Central memory CD8-positive, alpha-beta T cell (primary cell): ENCODE measurements at places on chromosomes 6 and 20.

DNA sequence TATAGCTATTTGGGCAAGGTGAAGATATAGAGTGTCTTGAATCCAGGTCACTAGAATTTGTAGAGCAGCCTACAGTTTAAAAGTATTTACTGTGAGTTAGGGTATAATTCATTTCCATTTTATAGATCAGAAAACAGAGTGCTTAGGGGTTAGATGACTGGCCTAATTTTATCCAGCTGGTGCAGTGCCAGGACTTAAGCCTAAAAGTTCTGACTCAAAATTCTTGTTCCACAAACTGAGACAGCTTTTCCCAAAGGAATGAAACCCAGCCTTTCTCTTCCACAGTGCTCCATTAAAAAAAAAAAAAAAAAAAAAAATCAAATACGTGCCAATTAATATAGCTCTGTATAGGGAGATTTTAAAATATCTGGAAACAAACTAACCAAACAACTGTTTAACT lies 441.0 kb upstream of the MARCKS start:
- DNase-seq = no peak

GRCh38 chr6:84052883-84053241 lies 19.3 kb downstream of the MRAP2 start:
- no peak for DNase-seq

DNA sequence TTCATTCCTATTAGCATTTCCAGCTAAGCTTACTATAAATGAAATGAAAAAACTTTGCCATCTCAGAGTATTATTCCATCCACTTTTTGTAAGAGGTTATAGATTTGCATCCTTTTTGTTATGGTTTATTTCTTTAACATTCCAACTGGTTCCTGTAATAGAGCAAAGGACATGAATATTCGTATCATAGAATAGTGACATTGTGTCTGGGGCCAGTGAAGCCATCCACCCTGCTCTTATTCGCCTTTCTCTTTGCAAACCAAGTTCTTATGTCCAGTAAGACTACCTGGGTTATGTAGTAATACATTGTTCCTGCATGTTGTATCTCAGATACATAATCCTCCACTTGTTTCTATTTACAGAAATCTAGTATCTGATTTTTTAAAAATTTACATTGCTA lies 43.1 kb downstream of the DCBLD1 start:
- DNase-seq = no peak

- DNase-seq = no peak
These were observed 241.4 kb downstream of the ESR1 start for GRCh38 chr6:152048921-152049320.

DNA sequence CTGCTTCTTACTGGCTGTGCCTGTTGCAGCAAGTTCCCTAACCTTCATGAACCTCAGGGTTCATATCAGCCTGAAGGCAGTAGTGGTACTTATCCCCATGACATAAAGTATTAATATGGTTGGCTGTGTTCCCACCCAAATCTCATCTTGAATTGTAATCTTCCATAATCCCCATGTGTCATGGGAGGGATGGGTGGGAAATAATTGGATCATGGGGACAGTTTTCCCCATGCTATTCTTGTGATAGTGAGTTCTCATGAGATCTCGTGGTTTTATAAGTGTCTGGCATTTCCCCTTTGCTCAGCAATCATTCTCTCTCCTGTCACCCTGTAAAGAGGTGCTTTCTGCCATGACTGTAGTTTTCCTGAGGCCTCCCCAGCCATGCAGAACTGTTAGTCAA lies 61.8 kb downstream of the FAM229B start:
- DNase-seq = no peak

DNA sequence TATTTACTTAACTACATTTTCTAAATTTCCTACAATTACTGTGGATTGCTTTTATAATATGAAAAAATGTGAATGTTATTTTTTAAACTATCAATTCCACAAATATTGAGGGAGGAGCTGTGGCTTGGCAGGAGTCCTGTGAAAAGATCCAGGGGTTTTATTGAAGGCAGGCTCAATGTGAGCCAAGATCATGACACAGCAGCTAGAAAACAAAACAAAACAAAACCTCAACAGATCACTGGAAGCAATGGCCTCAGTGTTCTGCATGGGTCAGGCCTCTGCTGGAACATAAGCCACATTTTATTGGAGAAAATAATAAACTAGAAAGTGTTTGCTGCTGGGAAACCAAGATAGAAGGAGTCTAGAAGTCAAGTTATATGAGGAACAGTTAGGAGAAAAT lies 19.4 kb upstream of the RCAN2 start:
- DNase-seq = no peak

DNA sequence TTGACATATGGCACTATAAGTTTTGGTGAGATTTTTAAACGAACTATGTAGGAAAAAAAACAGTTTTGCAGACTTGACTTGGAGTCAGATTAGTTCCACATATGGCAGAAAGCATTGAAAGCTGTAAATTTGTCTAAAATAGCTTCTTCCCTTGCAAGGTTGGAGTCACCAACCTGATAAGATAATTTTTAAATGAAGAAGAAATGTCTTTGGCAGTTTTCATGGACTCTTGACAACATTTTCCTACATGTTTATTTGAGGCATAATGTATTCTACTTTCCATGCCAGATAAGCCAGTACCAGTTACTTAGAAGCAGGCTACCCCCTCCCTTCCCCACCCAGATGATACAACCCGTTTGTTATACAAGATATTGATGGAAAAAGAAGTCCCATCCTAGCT lies 5.2 kb downstream of the KLHL32 start:
- DNase-seq = no peak

- no peak for DNase-seq
These were observed 114.6 kb downstream of the LCA5 start for GRCh38 chr6:79422666-79423065.

DNA sequence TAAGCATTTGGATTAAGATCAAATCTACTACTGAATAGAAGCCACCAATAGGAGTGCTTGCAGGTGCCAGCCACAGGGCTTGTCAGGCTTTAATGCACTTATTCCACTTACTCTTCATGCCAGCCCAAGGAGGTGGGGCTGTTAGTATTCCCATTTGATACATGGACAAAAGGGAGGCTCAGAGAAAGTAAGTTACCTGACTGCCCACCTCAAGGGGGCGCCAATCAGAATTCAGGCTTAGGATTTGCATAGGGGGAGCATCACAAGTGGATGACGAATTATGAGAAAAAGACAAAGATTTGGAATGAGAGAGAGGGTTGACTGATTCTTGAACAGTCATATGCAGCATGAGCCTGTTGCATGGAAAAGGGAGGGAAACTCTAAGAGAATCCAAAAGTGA lies 188.4 kb upstream of the TSHZ2 start:
- DNase-seq = no peak

GRCh38 chr6:15434263-15434662 lies 188.4 kb downstream of the JARID2 start:
- DNase-seq = no peak

DNA sequence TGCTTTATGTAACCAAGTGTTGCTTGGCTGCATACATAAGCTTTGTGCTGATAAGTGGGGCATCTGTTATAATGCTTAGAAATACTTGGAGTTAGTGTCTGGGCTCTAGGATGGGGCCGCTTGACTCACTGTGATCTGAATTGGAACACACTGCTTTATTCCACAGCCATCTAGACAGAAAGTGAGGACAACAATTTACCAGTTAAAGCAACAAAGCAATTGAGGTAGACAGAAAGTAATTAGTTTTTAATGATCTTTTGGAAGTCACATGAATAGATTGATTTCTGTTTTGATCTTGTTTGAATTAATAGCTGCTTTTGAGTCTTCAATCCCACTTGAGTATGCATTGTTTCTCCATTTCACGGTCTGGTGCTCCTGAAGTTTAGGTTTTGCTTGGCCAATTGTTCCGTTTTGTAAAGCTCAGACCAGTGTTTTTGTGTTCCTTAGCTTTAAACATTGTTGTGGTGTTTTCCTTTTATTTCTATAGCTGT lies 157.5 kb downstream of the TRMT11 start:
- DNase-seq = no peak
